Fibroblast of skin of right quadriceps (primary cell): ENCODE measurements at places on chromosomes 5 and 9.

- DNase-seq: no peak
Observed at GRCh38 chr5:82676661-82677060, 398.5 kb upstream of the RPS23 start.

DNA sequence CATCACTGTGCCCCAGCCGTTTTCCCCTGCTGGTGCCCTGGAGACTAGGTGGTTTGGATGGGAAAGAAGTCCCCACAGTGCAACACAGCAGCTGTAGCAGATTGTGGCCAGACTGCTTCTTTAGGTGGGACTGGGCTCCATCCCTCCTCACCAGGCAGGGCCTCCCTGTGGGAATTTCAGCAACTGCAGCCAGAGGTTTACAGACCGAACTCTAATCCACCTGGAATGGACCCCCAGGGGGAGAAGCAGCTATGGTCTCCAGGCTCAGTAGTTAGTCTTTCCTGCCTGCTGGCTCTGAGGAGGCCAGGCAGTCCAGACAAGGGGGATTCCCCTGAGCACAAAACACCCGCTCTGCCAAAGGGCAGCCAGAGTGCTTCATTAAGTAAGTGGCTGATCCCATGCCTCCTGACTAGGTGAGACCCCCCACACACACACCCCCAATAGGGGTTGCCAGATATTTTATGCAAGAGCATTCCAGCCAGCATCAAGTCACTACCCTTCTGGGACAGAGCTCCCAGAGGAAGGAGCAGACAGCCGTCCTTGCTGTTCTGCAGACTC is 188.9 kb downstream of the SGCD start:
- no peak for DNase-seq

- DNase-seq: peak; percentile 22
Observed at GRCh38 chr5:117942861-117943519, 1045.4 kb downstream of the DTWD2 start.

DNA sequence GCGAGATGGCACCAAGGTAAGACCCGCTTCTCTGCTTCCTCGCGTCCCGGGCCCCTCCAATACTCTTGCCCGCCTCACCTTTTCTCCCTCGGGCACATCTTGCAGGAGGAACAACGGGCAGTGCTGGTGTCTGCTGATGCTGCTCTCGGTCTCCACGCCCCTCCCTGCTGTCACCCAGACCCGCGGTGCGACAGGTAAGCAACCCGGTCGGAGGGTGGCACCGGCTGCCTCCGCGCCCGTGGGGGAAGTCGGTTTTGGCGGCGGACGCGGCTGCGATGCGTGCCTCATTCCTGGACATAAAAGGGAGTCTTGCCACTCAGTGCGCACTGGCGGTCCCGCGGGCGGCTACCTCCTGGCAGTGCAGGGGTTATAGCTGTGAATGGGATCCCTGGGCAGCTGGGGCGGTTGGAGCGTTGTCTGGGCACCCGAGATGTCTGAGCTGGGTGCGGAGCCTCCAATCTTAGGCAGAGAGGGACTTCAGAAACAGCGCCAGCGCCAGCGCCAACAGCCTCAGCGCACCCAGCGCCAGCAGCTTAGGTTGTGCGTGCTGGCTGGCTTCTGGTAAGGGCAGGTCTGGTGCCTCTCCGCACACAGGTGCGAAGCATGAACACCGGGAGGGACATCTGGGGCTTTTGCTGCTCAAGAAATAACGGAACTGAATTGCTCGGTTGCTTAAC is 488 bp downstream of the COL15A1 start:
- DNase-seq: no peak

GRCh38 chr9:128136816-128137793 is 9.6 kb upstream of the PTGES2 start:
- peak; percentile 70 for DNase-seq

DNA sequence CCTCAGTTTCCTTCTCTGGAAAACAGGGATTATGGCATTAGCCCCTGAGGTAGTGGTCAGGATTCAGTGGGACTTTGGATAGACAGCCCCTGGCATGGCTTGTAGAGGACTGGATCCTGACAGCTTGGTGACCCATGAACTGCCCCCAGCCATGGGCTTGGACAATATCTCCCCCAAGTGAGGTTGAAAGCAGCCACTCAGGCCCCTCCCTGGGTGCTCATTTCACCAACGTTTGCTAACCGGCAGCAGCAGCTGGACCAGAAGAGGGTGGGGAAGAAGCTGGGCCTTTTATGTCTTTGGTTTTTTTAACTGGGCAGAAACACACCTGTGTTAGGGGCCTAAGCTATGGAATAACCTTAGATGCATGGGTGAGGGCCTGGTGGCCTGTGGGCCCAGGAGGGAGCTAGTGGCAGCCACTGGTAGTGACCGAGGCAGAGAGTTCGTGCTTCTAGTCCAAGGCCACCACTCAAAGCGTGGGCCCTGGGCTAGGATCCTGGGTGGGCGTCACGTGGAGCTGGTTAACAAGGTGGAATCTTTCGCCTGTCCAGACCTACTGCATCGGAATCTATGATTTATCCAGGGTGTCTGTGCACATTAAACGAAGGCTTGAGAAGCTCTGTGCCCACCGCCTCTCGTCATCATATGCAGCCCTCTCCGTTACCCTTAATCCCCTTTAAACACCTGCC is 1.9 kb downstream of the SLC2A8 start:
- DNase-seq: no peak

DNA sequence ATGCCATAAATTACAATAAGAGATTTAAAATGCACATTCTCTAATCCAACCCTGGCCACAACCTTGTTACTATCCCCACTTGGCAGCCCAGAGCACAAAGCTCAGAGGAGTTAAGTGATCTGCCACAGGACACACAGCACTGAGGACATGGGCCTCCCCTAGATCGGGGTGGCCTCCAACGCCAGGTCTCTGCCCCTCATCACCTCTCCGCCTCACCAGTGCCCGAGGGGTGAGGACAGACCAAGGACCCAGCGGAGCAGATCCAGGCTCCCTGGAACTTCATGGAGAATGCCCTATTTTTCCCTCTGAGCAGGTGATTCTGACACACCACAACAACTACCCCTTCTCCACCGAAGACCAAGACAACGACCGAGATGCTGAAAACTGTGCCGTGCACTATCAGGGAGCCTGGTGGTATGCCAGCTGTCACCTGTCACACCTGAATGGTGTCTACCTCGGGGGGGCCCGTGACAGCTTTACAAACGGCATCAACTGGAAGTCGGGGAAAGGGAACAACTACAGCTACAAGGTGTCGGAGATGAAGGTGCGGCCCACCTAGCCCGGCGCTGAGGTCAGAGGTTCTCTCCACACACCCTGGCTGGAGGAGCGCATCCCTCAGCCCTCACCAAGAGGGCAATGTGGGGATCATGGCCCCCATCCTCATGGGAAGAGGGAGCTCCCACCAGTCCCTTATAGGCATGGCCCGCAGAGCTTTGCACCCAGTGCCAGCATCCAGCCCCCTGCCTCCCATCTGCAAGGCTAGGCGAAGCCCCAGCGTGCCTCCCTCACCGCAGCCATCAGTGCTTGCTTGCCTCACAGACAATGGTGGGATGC is 12.5 kb upstream of the FCN2 start:
- no peak for DNase-seq

DNA sequence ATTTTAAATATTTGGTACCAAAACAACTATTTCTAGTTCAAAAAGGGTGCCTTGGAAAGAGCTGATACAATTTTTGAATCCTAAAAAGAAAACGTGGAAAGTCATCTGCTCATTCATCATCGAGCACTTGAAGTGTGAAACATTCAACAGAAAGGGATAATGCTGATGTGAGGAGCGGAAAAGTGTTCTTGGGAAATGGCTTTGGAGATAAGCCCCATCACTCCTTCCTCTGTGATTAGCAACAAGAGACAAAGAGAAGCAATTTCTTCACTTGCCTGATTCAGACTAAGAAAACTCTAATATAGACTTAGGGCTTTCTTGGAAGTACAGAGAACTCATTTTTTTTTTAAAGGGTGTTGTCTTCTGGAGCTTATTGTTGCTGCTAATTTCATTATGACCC is 74.9 kb downstream of the C9orf152 start:
- DNase-seq: no peak

DNA sequence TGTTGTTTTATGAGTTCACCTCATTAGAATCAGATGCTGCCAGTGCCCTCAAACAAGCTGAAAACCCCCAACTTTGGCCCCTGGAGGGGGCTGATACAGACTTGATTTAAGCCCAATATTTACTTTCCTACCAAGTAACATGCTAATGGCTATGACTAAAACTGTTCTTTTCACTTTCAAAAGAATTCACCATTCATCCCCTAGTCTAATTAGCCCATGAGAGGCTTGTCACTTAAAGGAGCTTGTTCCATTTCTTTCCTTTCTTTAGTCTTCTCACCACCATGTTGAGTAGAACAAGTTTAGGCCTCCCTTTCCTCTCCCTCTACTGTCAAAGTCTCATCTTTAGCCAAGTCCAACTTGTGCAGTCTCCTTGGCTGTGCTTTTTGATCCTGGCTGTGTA is 50.4 kb downstream of the EPB41L4B start:
- no peak for DNase-seq

- peak; percentile 44 for DNase-seq
Observed at GRCh38 chr9:22037954-22038690, 29.0 kb upstream of the CDKN2B start.

DNA sequence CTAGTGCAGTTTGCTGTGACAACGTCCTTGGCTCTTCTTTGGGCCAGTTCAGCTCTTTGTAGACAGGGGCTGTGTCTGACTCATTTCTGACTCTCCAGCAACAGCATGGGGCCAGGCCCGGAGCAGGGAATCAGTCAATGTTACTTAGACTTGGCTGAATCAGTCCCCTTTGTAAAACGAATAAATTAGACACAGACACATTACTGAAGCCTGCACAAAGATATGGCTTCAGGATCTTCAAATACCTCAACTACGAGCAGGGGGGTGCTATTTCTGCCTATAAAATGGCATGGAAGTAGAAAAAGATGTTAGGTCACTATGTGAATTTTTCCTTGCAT is 204.7 kb downstream of the TTLL11 start:
- peak; percentile 90 for DNase-seq

- no peak for DNase-seq
Observed at GRCh38 chr9:6845880-6846279, 88.1 kb downstream of the KDM4C start.

GRCh38 chr5:142717582-142718215 is 31.8 kb upstream of the FGF1 start:
- peak; percentile 67 for DNase-seq

DNA sequence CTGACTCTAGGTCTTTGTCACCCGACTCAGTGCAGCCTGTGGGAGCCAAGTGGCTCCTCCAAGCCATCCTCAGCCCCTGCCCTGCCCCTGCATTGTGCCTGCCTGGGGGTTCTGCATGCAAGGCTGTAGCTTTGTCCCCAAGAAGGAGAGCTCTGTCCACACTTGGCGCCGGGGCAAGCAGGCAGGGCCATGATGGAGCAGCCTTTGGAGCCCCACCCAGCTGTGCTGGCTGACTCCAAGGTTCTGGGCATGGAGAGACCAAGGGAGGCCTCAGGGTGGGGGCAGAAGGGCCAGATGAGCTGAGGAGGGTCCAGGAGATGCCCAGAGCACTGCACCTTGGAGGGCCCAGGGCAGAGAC is 226.2 kb downstream of the CACNA1B start:
- no peak for DNase-seq

- DNase-seq: no peak
Observed at GRCh38 chr9:11618241-11618805, 1005.5 kb upstream of the PTPRD start.

DNA sequence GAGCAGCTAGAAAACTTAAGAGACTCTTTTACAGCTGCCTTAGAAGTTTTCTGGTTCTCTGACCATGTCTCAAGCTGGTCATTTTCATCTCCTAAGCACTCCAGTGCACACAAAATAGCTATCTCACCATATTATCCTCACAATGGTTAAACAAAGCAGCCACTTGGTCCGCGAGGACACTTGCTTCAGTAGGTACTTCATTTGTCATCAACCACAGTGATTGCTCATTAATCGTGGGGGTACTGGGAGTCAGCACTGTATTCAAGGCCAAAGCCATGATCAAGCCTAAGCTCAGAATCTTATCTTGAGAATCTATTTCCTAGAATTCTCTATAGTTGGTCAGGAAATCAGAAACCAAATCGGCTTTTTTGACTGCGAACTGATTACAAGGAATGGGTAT is 2.9 kb downstream of the ARL14EPL start:
- DNase-seq: no peak

DNA sequence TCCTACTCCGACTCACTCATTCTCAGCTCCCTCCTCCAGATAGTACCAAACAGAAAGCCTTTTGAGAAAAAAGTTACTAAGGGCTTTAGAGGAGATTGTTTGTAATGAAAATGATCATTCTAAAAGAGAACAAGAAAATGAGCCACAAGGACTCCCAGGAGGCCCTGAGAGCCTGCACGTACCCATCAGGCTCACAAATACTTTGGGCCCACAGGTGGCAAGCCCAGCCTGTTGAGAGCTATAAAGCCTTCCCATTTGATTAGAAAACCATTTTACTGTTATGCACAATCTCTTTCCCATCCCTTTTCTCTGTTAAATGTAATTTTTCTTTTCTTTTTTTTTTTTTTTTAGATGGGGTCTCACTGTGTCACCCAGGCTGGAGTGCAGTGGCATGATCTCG is 136.1 kb downstream of the LHFPL2 start:
- DNase-seq: no peak

- DNase-seq: no peak
Observed at GRCh38 chr5:52910071-52910470, 79.1 kb upstream of the ITGA2 start.

- DNase-seq: no peak
Observed at GRCh38 chr5:120432861-120433260, 31.2 kb upstream of the PRR16 start.

DNA sequence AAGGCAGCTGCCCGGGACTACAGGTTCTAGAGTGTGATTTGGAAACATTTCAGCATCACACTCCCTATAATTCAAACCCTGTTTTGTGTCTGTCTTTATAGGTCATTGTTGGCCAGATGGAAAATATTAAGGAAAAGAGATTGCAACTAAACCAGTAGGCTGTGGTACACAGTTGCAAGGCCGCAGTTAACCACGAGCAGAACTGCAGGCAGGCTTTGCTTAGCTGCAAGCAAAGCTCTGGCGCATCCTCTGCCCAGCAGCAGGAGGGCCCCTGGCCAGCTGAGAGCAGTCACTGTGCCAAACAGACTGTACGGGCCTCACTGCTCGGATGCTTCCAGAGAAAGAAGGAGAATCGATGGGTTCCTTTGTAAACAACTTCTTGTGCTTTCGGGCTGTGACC is 204.5 kb downstream of the DENND1A start:
- DNase-seq: peak; percentile 49

GRCh38 chr5:57405984-57406383 is 76.6 kb downstream of the ACTBL2 start:
- DNase-seq: no peak

GRCh38 chr5:142609142-142609541 is 76.7 kb downstream of the FGF1 start:
- DNase-seq: no peak

DNA sequence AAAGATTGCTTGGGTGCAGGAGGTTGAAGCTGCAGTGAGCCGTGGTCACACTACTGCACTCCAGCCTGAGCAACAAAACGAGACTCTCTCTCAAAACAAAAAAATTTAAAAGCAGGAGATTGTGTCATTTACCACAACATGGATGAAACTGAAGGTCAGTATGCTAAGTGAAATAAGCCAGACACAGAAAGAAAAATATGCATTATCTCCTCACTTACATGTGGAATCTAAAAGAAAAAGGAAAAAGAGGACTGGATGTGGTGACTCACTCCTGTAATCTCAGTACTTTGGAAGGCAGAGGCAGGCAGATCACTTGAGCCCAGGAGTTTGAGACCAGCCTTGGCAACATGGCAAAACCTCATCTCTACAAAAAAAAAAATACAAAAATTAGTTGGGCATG is 146.8 kb upstream of the DAPK1 start:
- DNase-seq: peak; percentile 45
